Fibroblast of skin of scalp (primary cell): ENCODE measurements at places on chromosomes 3 and 15.

DNA sequence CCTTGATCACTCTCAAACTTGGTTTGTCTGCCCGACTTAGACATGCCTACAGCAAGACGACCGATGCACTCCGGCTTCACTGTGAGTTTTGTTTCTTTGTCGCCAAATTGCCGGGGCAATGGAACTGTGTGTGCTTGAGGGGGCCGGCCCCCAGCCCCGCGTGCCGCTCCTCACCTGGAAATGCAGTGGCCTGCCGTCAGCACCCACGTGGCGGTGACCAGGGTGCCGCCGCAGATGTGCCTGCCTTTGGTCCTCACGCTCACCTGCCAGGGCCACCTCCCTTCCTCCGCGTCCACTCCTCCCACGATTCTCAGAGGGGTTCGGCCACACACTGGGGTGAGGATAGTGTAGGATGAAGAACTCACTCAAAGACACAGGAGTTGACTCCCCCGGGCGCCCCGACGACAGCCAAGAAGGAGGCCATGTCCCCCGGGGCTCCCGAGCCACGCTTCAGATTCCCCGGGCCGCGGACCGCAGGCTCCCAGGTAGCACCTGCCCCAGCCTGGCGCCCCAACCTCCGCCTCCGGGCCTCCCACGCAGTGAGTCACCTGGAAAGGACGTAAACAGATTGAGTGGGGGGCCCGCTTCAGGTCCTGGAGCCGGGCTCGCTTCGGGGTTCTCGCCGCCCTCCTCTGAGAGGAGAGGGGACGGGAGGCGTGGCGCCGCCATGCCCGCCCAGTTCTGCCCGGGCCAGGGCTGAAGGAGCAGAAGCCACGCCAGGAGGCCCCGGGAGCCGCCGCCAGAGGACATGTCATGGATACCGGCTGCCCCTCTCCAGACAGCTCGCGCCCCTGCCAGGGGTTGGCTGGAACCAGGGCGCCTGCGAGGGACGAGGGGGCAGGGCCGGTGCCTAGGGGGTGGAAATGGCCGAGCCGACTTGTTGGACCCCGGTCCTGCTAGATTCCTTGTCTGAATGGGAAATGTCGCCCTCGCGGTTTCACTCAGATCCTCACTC, 29.6 kb downstream of the MYL3 start:
- no peak for DNase-seq

GRCh38 chr15:50134524-50135024, 15.5 kb upstream of the ATP8B4 start:
- DNase-seq, result no peak

DNA sequence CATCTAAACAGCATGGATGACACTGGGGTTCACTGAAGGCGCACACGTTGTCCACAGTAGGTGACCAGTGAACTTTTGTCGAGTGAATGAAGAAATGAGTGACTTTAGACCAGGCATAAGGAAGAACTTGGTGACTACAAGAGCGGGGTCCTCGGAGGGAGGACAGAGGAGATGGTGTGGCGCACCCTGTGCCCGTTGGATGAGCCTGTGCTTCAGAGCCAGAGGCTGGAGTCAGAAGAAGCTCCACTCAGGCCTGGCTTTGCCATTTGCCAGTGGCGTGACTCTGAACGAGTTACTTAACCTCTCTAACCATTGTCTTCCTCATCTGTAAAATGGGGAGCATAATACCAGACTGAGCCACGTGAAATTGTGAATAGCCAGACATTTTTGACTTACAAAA, 42.2 kb downstream of the MUC4 start:
- DNase-seq, result no peak

GRCh38 chr3:58332575-58333188, at the start of gene PXK:
Gene PXK (plus strand): TSS chr3:58332892. CDS start chr3:58332989, 97 bp downstream.
- peak; percentile 86 for DNase-seq

- no peak for DNase-seq
These were observed 139.1 kb downstream of the SRGAP3 start for GRCh38 chr3:9110316-9110715.

GRCh38 chr15:57138349-57138788, 219.9 kb downstream of the TCF12 start:
- DNase-seq, result peak; percentile 67

DNA sequence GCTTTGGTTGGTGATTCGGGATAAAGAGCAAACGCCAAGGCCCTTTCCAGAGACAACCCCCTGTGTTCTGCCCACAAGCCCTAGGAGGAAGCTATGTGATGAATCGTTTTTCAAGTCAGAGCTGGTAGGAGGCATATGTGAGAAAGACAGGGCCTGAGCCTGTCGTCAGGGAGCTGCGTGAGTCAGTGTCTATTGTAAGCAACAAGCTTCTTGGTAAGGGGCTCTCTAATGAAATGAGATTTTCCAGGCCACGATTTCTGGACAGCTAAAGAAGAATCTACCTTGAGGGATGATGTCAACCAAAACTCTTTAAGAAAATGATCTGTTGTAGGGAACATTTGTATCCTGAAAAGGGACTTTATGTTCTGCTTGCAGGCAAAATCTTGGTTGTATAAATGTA, 318.9 kb upstream of the IL12A start:
- DNase-seq, result peak; percentile 11

GRCh38 chr15:63019511-63020109, 22.9 kb upstream of the TPM1 start:
- peak; percentile 79 for DNase-seq

DNA sequence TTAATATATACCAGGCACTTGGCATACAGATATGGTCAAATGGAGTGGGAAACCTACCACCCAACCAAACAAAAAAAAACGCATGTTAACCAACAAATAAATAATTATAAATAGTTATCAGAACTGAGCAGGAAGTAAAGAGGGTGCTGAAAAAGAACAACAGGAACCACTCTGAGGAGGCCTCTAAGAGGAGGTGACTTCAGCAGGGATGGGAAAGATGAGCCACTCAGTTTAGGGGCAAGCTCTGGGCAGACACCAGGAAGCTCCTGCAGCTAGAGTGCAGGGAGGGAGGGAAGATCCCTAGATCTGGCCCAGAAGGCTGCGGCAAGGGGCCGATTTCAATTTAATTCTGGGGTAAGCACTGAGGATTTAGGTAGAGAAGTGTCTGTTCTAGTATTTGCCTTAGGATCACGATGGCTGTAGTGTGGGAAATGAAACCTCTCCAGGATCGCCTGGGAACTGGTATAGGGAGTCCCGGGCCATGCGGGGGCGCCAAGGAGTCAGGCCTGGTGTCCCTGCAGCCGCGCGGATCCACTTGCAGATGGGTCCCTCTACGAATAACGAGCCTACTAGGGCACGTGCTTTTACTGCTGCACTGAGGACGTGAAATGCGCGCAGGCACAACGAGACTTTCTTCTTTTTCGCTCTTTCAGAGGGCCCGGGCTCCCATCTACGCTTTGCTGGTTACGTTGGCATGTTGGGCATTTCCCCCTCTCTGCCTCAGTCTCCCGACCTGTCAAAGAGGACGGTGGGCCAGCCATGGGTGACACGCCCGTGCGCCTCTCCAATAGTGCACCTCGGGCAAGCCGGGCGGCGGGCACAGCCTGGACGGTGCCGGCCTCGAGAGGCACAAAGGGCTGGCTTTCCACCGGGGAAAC, 1.5 kb upstream of the LIMD1 start:
- peak; percentile 91 for DNase-seq

DNA sequence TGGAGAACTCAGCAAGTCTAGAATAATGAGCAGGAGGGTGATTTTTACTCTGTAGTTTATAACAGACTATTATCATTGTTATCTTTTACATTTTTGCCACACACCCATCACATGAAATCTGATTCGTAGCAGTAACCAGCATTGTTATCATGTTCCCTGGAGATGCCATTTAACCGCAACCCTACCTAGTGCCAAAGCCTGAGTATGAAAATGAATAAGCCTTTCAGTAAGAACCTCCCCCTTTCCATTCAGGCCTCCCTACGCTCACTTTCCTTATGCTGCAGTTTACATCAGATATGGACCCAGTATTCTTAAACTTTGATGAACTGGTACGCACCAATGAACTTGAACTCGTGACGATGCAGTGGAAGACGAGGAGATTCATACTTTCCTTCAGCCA, 158.7 kb upstream of the SPRED1 start:
- DNase-seq, result no peak
